ENCODE measurements at places on chromosomes 4 and X.

- no peak for DNase-seq
Observed at GRCh38 chr4:39759569-39759968, 61.6 kb downstream of the UBE2K start.

GRCh38 chrX:154486396-154487207 lies at the start of gene UBL4A:
Gene UBL4A, minus strand, starts transcription at chrX:154486615. Its CDS starts 31 bp downstream, at chrX:154486584.
- DNase-seq = peak; percentile 70

GRCh38 chr4:140122891-140123290 lies 31.1 kb downstream of the MAML3 start:
- DNase-seq = no peak

DNA sequence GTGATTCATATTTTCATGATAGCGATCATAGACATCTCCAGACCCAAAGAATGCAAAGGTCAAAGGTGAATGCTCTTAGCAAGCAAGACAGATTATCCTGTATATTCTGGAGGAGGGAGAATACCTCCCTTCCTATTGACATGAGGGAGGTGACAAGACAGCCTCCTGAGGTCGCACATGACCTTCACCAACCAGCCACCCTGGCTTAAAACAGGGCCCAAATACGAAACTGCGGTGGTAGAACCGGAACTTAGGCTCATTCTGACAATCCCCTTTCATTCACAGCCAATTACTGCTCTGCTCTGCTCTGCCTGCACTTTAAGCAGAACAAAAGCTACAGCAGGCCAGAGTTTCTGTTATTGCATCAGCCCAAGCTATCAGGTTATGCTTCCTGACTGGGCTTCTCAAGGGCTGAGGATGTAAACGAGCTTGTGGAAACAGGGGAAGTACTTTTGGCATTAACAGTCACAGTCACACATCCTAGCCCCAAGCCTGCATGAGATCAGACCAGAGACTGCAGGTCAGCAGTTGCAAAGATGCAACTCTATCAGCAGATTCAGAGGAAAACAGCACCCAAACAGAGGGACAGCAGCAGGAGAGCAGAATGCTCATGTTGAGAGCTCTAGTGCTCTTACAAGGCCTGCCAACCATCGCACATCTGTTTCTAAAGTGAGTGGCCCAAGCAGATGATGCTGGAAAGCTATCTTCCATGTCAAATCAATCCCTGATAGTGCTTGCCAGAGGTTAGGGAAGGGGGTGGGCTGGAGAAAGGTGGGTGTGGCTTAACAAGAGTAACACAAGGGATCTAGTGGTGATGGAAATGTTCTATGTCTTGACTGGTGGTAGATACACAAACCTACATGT lies 51.3 kb upstream of the MAP3K15 start:
- peak; percentile 55 for DNase-seq

DNA sequence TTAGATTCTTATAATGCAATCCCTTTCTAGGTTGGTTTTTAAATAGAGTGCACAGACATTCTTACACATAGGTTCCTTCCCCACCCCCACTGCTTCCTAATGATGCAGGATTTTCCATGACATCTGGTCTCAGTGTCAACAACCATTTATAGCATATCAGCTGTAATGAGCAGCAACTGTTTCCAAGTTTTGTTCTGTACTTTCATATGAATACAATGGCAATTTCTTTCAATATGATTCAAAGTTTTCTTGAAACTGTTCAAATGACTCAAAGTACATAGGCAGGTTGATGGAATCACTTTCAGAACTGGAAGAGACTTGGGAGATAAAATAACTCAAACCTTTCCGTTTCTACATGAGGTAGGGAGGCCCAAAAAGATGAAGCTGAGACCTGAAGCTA lies 220.7 kb downstream of the CAMK2D start:
- peak; percentile 77 for DNase-seq

Measured in activated CD4-positive, alpha-beta T cell treated with anti-CD3 and anti-CD28 coated beads for 36 hours (primary cell).